ENCODE measurements at places on chromosomes 6 and 20.

DNA sequence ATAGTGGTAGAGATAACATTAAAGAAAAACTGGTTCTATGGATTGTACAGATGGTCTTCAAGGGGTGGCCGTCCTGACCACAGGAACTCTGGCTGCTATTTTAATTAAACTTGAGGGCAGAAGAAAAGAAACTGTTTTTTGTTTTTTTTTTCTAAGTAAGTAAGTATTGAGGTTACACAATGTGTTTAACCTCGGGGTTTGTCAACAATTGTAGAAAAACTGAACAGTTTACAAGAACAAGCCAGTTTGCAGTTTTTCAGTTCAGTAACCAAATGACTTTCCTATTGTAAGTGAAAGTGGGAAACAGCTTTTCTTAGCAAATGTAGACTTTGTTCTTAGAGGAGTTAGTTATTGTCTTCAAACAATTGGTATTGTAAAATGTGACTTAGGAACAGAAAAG is 77.0 kb downstream of the PLCB1 start:
- DNase-seq: no peak

GRCh38 chr20:32487381-32487780 is 97.8 kb downstream of the NOL4L start:
- DNase-seq: no peak

DNA sequence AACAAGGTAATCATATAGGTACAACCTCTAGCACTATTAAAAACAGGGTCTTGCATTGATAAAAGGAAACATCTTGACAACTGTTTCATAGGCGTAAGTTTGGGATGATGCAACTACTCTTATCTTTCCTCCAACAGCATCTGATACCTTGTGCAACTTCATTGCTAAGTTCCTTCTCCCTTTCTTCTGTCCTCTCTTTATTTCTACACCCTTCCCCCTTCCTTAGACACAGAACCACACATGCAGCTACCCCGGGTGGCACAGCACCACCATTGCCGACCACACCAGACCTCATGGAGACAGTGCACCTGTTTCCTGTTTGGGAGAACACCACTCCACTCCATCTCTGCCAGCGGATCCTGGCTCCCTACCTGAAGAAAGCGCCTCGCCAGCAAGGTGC is 14.4 kb downstream of the MYB start:
- DNase-seq: no peak

- DNase-seq: no peak
Observed at GRCh38 chr20:15158533-15158932, 821.1 kb upstream of the FLRT3 start.

GRCh38 chr6:53161481-53162009 is 12.9 kb upstream of the GCM1 start:
- no peak for DNase-seq

DNA sequence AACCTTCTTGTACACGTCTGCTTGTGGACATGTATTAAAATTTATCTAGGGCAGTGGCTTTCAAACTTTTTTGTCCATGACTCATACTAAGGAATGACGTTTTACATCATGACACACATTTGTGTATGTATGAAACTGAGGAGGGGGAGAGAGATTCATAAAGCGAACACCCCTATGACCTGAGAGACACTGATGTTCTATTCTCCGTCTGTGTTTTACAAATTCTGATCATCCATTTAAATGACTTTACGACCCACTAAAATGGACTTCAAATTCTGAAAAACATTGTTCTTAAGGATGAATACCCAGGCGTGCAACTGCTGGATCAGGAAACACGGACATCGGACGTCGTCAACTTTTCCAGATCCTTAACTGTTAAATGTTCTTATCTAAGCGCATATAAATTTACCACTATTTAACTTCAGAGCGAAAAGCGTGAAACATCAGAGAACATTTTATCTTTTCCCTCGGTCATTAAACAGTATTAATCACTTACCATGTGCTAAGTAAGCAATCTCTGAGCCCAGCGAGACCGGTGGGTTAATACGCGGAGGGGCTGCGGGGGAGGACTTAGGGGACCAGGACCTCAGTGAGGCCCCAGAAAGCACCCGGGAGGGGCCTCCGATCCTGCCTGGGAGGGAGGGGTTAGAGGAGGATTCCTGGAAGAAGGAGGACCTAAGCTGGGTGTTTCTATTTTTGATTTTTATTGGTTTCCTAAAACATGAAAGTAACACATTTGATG is 1.2 kb downstream of the PLAGL1 start:
- no peak for DNase-seq

DNA sequence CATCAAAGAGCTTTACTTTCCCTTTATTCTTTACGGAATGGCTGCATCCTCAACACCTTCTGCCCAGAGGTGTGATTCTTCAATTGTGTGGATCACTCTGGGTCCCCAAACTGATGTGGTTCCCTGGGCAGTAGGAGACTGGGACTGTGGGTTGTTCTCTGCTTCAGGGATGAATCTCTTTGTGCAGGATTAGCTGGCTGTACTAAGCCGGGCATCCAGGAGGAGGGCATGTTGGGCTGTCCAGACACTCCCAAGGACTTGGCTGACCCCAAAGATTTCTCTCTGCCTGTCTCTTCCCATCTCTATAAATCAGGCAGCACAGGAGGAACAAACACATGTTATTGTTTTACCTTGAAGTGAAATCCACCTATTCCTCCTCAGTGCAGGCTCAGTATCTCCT is 15.3 kb downstream of the FARS2 start:
- DNase-seq: no peak

DNA sequence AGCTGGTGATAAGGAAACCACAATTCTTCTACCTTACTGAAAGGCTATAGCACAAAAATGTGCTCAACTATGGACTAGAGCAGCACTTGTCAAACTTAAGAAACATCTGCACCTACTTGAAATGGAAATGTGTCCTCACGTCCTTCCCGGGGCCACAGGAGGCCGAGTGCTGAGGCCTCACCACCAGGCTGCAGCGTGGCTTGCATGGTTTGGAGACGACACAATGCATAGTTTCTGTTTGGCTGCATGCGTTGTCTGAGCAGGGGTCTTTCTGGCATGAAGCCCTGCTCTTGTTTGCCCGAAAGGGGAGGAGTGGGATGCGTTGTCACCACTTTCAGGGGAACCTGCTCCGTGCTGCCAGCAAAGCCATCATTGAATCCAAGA is 228.8 kb downstream of the TTLL2 start:
- DNase-seq: no peak

DNA sequence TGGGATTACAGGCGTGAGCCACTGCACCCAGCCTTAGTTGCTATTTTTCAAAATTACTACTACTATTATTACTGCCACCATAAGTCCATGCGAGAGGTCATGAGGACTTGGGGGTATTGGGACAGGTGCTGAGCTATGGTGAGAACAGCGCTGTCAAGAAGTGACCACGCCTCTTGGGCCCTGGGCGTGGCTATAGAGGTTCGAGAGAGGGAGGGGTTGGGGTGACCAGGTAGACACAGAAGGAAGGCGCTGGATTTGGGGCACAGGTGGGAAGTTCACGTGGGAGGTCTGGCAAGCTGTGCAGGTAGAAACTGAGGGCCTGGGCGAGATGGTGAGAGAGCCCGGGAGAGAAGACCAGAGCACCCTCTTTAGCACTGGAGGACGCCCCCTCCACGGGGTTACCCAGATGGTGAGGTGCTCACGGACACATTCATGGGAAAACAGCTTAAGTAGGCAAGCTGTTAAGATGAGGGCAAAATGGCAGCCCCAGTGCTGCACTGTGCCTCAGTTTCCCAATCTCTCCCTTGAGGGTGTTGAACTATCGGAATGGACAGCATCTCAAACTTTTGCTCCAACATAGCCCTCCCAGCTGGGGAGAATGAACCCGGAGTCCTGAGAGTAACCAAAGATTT is 61.0 kb downstream of the RAB44 start:
- DNase-seq: no peak

DNA sequence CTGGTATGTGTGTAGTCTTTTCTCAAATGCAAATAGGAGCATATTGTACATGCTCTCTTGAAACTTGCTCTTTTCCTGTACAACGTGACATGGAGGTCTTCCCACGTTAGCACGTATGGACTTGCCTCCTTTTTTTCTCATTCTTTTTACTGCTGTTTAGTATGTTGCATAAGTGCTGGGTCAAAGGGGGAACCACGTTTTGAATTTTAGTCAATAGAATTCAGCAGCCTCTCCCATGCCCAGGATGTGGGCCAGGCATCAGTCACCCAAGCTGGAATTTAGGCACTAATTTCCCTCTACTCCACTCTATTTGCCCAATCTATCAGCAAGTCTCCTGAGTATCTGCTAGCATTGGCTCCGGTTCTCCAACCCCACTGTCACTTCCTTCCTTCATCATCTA is 41.5 kb upstream of the RNF24 start:
- DNase-seq: no peak

- no peak for DNase-seq
Observed at GRCh38 chr6:73548458-73549446, 27.9 kb upstream of the EEF1A1 start.

DNA sequence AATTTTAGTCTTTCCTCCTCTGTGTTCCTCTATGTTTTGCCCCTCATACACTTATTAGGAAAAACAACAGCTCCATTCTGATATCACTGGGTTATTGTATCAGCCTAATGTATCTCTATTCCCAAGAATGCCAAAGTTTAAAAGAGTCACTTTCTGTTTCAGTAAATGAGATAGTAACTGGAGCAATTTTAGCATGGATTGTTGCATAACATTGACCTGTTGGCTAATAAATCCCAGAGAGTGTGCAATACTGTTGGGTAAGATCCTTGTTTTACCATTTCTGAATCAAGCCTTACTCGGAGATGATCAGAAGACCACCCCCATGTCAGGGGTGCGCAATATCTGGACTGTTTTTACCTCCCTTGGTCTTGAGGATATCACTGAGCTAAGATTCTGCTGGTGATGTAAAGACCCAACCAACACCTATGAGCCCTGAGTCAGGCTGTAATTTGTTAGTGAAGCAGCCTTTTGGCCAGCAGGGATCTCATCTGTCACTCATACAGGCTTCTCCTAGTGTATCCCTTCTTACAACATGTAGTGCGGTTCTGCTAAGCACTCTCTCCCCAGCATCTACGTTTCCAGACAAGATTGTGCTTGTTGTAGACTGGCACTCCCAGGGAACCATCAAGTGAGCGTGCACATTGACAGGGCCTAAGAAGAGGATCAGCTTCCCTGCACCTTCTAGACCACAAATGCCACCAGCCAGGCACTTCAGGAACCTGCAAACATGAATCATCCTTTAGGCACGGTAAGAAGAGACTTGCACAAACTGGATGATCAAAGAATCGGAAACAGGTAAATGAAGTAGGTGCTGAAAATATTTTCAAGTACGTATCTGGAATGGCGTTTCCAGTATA is 11.5 kb upstream of the IPCEF1 start:
- no peak for DNase-seq

DNA sequence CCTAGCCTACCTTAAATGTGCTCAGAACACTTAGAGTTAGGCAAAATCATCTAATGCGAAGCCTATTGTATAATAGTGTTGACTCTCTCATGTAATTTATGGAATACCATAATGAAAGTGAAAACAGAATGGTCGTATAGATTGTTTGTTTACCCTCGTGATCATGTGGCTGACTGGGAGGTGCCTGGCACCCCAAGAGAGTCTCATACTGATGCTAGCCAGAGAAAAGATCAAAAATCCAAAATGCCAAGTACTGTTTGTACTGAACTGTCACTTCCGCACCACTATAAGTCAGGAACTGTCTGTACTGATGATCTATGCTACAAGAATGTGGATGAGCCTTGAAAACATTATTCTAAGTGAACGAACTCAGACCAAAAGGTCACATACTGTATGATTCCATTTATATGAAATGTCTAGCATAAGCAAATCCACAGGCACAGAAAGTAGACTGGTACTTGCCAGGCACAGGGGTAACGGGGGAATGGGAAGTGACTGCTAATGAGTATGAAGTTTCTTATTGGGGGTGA is 22.4 kb downstream of the ZMYND8 start:
- no peak for DNase-seq

GRCh38 chr6:109088995-109089394 is 5.7 kb downstream of the SESN1 start:
- DNase-seq: no peak

DNA sequence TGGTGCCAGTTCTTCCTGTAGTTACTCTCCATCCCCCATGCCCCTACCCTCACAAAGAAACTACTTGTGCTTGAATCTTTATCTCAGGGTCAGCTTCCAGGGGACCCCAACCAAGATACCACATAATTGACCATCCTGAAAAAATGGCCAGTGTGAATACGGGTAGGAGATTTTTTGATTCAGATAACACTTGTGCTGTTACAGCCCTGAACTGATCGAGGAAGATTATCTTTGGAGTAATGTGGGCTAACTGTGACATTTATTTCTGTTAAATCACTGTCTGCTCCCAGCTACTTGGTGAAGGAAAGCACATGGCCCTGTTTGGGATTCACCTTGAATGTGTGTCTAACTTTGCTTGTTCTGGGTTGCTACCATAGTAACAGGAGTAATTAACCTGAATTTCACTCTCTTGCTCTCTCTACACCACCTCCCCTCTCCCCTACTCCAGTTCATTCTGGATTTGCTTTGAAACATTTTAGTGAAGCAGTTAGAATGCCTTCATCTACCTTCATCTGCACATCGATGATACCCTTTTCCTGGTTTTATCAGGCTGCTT is 219.6 kb upstream of the CHD6 start:
- DNase-seq: no peak

GRCh38 chr20:4052139-4052480 is 36.8 kb upstream of the RNF24 start:
- no peak for DNase-seq

GRCh38 chr6:93992976-93993375 is 573.6 kb upstream of the EPHA7 start:
- no peak for DNase-seq

DNA sequence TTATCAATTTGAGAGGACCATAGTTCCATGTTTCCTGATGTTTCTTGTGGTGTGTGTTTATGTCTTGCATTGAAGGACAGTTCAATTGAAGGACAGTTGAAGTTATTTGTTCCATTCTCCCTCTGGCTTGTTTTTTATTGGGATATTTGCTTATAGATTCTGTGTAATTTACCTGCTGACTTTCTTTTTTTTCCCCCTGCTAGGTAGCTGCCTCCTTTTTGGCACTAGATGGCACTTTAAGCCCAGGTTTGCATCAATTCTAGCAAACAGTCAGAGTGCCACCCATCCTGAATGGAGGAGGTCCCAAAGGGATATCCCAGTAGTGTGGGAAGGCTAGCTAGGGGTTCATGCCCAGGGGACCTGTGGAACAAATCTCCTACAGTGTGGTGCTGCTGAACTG is 78.1 kb downstream of the CFAP61 start:
- DNase-seq: peak; percentile 93

DNA sequence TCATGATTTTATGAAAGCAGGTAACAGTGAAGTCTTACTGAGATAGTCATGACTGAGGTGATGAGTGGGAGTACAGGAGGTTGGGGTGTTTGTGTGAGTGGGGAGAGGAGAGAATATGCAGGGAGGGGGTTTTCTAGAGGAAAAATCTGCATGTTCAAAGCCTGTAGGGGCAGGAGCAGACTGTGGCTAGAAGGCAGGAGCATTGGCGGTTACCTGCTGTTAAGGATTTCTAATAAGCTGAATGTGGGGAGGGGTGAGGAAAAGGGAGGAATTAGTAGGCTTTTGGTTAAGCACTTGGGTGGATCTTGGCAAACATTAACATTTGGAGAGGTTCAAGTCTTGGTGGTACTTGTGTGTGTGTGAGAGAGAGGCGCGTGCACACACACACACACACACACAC is 70.8 kb downstream of the EYA4 start:
- DNase-seq: no peak

- DNase-seq: peak; percentile 28
Observed at GRCh38 chr6:139943391-139943790, 568.9 kb upstream of the CITED2 start.

GRCh38 chr6:40953486-40953885 is 85.5 kb downstream of the UNC5CL start:
- no peak for DNase-seq

Data from NCI-H2171 (cell line).